ENCODE measurements at places on chromosomes 3 and 15.

- DNase-seq = no peak
Measured at GRCh38 chr3:107598926-107599771, 76.4 kb downstream of the BBX start.

GRCh38 chr3:183638101-183638852 lies 2.9 kb downstream of the KLHL24 start:
- DNase-seq = no peak

DNA sequence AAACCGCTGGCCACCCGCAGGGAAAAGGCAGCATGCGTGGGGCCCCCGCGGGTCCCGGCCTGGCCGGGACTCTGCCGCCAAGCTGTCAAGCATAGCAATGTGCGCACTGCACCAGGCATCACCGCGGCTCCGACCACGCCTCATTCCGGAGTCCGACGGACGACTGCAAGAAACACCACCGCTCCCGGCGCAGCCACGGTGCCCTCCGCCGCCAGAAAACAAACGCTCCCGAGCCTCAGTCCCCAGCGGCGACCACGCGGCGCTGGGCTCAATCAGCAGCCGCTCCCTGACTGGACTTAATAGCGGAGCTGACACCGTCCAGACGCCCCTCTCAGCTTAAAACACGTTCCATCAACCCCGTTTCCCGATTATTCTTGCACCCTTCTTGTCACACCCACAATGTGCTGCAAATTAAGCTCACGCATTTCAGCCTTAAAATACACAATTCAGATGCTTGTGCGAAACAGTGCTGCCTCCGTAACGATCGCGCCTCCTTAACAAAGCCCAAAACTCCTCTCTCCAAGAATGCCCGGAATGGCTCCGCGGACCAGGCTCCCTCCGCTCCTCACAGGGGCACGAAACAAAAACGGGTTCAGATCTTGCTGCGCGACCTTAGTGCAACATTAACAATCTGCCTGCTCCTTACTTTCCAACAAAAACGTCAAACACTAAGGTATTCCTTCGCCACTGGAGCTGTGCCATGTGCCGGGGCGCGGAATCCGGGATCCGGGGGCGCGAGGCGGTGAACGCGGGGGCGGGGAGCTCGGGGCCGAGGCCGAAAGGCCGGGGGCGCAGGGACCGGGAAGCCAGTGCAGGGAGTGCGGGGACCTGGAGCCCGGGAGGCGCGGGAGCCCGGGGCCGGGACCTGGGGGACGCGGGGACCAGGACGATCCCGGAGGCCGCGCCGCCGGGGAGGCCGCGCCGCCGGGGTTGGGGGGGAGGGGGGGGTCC lies 655 bp downstream of the CYFIP1 start:
- DNase-seq = no peak

GRCh38 chr3:52196977-52197376 lies 983 bp upstream of the ALAS1 start:
- no peak for DNase-seq

GRCh38 chr15:50063226-50063625 lies 55.8 kb downstream of the ATP8B4 start:
- DNase-seq = no peak

DNA sequence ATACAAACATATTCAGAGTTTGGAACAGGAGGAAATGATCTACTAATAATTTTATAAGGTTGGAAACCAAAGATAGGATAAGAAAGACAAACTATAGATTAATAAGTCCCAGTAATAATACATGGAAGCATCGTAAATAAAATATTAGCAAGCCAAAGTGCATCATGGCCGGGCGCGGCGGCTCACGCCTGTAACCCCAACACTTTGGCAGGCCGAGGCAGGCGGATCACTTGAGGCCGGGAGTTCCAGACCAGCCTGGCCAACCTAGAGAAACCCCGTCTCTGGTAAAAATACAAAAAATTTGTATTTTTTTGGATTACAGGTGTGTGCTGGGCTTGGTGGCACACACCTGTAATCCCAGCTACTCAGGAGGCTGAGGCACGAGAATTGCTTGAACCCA lies 14.9 kb downstream of the MUC4 start:
- DNase-seq = no peak

- no peak for DNase-seq
Measured at GRCh38 chr3:49716169-49716568, 3.3 kb downstream of the AMIGO3 start.

DNA sequence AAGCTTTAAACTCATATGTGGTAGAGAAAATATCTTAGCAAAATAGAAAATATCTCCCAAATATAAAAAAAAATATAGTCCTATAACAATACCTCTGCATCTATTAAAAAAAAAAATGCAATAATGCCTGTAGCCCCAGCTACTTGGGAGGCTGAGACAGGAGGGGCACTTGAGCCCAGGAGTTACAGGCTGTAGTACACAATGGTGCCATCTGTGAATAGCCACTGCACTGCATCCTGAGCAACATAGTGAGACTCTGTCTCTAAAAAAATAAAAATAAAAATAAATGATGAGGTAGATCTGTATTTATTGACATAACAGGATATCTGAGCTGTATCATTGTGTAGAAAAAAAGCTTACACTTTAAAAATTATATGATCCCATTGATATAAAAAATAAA lies 70.4 kb downstream of the PFN2 start:
- DNase-seq = no peak

DNA sequence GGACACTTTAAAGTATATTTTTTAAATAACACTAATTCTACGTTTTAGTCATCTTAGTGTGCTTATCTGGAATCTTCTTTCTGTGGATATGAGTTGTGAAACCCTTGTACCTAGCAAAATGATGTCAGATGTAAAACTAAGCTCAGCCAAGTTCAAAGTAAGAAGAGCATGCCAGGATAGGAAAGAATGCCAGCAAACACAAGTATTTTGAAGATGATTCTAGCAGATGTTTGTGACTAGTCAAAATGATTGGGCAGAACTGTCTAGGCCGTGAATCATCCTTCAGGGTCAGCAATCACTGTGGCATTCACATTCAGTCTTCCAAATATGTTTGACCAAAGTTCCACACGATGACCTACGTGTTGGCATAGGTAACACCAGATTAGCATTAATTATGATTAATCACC lies 5.4 kb upstream of the PLOD2 start:
- no peak for DNase-seq

Data from stimulated activated CD8-positive, alpha-beta memory T cell treated with anti-CD3 and anti-CD28 coated beads, Interleukin-7, amount 100 ng/mL, for 1 hour (primary cell).